ENCODE measurements at places on chromosomes 7 and 10.

DNA sequence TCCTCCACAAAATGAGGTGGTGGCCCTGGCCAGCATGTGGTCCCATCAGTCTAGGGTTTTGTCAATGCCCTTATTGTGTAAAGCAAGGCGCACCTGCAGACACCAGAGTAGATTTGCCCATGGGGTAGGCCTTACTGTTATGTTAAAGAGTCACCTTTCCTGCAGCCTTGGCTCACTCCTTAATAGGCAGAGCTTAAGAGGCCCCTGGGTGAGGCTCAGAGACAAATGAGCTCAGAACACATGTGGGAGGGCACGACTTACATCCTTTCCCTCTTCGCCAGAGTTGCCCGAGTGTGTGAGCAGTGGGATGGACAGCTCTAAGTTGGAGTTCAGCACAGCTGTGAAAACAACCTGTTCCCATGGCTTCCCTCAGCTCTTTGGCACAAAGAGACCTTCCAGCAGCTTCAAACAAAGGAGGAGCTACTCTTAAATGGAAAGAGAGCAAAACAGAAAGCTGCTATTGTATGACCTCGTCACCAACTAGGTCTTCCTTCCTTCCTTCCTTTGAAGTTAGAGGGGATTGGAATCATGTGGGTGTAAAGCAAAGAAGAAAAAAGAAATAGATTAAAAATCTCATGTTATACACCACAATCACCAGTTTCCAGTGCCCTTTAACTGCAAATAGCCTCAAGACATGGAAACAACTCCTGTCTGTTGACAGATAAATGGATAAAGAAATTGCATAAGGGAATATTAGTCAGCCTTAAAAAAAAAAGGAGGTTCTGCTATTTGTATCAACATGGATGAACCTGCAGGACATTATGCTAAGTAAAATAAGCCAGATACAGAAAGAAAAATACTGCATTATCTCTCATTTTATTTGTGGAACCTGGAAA lies 11.9 kb upstream of the XPNPEP1 start:
- no peak for DNase-seq

DNA sequence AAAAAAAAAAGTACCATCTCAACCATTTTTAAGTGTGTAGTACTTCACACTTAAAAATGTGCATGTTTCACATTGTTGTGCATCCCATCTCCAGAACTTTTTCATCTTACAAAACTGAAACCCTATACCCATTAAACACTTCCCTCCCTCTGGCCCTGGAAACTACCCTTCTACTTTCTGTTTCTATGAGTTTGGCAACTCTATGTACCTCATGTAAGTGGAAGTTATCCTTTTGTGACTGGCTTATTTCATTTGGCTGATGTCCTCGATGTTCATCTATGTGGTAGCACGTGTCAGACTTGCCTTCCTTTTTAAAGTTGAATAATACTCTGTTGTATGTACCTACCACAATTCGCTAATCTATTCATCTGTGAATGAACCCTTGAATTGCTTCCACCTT lies 12.2 kb downstream of the KCNMA1 start:
- DNase-seq: no peak

GRCh38 chr10:86295791-86296190 lies 70.8 kb downstream of the GRID1 start:
- DNase-seq: no peak

- no peak for DNase-seq
Observed at GRCh38 chr7:13593854-13594253, 395.6 kb downstream of the ETV1 start.
